A549 treated with ZK216348 at 1 μM for 4 hours (cell line): ENCODE measurements at places on chromosomes 7 and 10. TPM values are rescaled to one million over a fixed set of nuclear protein-coding genes. Genes with fewer than 3 reads are reported as not detected.

The SLC13A1 gene
- not detected in 5 replicates for total RNA-seq

The DPP6 gene
- total RNA-seq = not detected in 5 replicates

The MKX gene
- not detected in 5 replicates for total RNA-seq

The TDRD1 gene
- total RNA-seq = not detected in 5 replicates

The ANKRD2 gene
- 3.9 to 6.4 TPM (median 5.4 TPM) in 5 replicates for total RNA-seq

The CAMK2B gene
- 0.08 to 0.36 TPM (median 0.21 TPM) in 5 replicates for total RNA-seq

The AGR3 gene
- total RNA-seq = not detected in 5 replicates

The DHTKD1 gene
- 6.3 to 12.9 TPM (median 8.5 TPM) in 5 replicates for total RNA-seq

The UTF1 gene
- total RNA-seq = not detected in 5 replicates

The MNX1 gene
- total RNA-seq = 4.1 to 9.4 TPM (median 5.7 TPM) in 5 replicates

The PALD1 gene
- total RNA-seq = 4.2 to 8.5 TPM (median 7.4 TPM) in 5 replicates

The ATP5MK gene
- 413 to 657 TPM (median 444 TPM) in 5 replicates for total RNA-seq

The SEMA3A gene
- 3.7 to 6.6 TPM (median 4.8 TPM) in 5 replicates for total RNA-seq

The NEUROG3 gene
- not detected in 5 replicates for total RNA-seq

The ZNF804B gene
- not detected in 5 replicates for total RNA-seq

The ENO4 gene
- 0.16 to 0.74 TPM (median 0.38 TPM) in 5 replicates for total RNA-seq

The CDK14 gene
- total RNA-seq = 0.05 to 0.56 TPM (median 0.06 TPM) in 5 replicates

The ZNF800 gene
- total RNA-seq = 8.3 to 12.2 TPM (median 10.9 TPM) in 5 replicates

The CALHM1 gene
- not detected in 5 replicates for total RNA-seq

The TRPV5 gene
- total RNA-seq = not detected in 5 replicates

The STOX1 gene
- 0.52 to 1.1 TPM (median 0.74 TPM) in 5 replicates for total RNA-seq

The SFRP5 gene
- 1.5 to 2.4 TPM (median 1.9 TPM) in 5 replicates for total RNA-seq

The PLPP4 gene
- 0.25 TPM in 1 of 5 replicates, not detected in the others for total RNA-seq

The PPP1R3C gene
- 21.0 to 26.7 TPM (median 22.6 TPM) in 5 replicates for total RNA-seq

The FEZF1 gene
- not detected in 5 replicates for total RNA-seq

The ABLIM1 gene
- total RNA-seq = 28.7 to 44.0 TPM (median 34.1 TPM) in 5 replicates

The HKDC1 gene
- total RNA-seq = 10.6 to 19.1 TPM (median 12.9 TPM) in 5 replicates

The OR2A12 gene
- total RNA-seq = not detected in 5 replicates
